ENCODE measurements at places on chromosomes 13 and 19. TPM values are rescaled to one million over a fixed set of nuclear protein-coding genes. Genes with fewer than 3 reads are reported as not detected.

The NCCRP1 gene
- total RNA-seq: 3.8 TPM

- H3K36me3 ChIP-seq: no peaks in the 10 kb centered on the region
- H3K4me1 ChIP-seq: peaks cover 5% of the 10 kb centered on the region
- no peak for DNase-seq
- peaks cover 12% of the 10 kb centered on the region for H3K27me3 ChIP-seq
- no peak overlapping the region for H3K4me3 ChIP-seq
These were observed 17.7 kb upstream of the CNFN start for GRCh38 chr19:42407816-42408175.

- no peak overlapping the region for H3K27ac ChIP-seq
- no peak overlapping the region for H3K4me3 ChIP-seq
- no peaks in the 10 kb centered on the region for H3K36me3 ChIP-seq
These were observed 122.9 kb upstream of the SPRY2 start for GRCh38 chr13:80463673-80464352.

The APOC4 gene
- total RNA-seq: not detected

The ADGRL1 gene
- total RNA-seq: 100 TPM

DNA sequence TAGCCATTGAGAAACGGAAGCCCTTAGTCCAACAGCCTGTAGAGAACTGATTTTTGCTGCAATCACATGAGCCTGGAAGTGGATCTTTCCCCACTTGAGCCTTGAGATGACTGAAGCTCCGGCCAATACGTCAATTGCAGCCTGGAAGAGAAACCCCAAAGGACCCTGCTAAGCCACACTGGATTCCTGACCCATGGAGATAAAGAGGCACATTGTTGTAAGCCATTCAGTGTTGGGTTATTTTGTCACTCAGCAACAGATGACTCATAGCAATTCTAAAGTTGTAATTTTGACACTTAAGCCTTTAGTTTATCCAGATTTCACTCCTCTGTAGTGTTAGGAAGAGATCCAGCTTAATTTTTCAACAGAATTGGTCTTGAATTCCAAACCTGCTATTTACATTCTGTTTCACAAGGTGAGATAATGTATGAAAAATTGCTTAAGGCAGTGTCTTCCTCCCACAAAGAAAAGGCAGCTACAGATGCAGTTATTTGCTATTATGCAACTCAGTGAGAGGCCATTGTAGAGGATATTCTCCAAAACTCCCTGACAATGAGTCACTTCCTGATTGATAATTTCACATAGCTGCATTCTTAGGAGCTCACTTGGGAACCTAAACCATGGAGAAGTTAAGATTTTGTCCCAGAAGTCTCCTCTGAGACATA is 59.4 kb upstream of the TSHZ3 start:
- H3K4me1 ChIP-seq: peaks cover 12% of the 10 kb centered on the region
- peak overlapping the region; percentile 87 for H3K27ac ChIP-seq

- H3K4me1 ChIP-seq: peaks cover 11% of the 10 kb centered on the region
- H3K27me3 ChIP-seq: no peaks in the 10 kb centered on the region
- no peak overlapping the region for H3K4me3 ChIP-seq
- no peak for DNase-seq
These were observed 114.3 kb downstream of the SIPA1L3 start for GRCh38 chr19:38021352-38021751.

DNA sequence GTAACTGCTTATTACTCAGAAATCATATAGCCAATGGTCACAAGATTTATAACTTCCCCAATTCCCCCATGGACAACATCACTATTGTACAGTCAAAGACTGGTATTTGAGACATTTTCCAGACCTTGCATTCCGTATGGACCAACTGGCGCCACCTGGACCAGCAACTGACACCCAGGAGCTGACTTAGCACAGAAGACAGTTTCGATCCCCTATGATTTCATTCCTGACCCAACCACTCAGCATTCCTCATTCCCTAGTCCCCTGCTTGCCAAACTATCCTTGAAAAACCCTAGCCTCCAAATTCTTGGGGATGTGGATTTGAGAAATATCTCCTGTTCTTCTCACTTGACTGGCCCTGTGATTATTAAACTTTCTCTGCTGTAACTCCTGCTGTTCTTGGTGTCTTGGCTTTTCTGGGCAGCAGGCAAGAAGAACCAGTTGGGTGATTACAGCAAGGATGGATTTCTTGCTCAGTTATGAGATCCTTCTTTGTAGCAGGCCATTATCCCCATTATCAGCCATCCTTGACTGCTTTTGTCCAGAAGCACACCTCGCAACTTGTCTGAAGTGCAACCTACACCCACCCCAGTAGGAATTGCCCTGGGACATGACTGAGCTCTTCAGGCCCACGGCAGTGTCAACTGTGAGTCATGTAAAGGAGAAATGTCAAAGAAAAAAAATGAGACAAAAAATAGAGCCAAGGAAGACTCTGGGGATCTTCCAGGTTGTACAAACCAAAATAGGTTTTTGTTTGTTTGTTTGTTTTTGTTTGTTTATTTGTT is 13.7 kb upstream of the MAP3K10 start:
- H3K27me3 ChIP-seq: no peaks in the 10 kb centered on the region
- no peak overlapping the region for H3K27ac ChIP-seq
- DNase-seq: no peak
- H3K36me3 ChIP-seq: no peaks in the 10 kb centered on the region
- no peak overlapping the region for H3K4me3 ChIP-seq
- H3K4me1 ChIP-seq: no peaks in the 10 kb centered on the region

GRCh38 chr19:31346184-31347059 is 2.8 kb downstream of the TSHZ3 start:
- no peak overlapping the region for H3K4me3 ChIP-seq
- no peak overlapping the region for H3K27ac ChIP-seq
- no peaks in the 10 kb centered on the region for H3K36me3 ChIP-seq
- DNase-seq: no peak
- H3K4me1 ChIP-seq: peaks cover 33% of the 10 kb centered on the region
- peaks cover 36% of the 10 kb centered on the region for H3K27me3 ChIP-seq

DNA sequence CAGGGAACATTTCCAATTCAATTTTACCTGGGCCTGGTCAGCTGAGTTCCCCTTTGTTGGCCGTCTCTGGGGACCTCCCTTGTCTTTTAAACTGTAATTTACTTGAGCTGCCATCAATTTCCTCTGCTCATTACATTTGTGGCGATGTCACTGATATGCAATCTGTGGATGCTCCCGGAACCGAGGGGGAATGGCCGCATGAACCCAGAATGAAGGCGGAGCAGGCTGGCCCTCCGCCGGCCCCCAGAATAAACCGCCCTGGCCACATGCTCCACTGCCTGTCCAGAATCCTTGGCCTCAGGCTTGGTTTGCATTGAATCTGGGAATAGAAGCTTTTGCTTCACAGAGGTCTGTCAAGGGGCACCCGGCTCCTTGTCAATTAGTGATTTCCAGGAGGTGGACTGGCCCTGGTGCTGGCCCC is 276.8 kb downstream of the TEX29 start:
- H3K27ac ChIP-seq: no peak overlapping the region
- H3K4me3 ChIP-seq: no peak overlapping the region
- H3K36me3 ChIP-seq: no peaks in the 10 kb centered on the region
- peaks cover 19% of the 10 kb centered on the region for H3K4me1 ChIP-seq

The RFPL4A gene
- total RNA-seq: not detected

GRCh38 chr19:46125447-46125846 is 959 bp upstream of the IGFL3 start:
- DNase-seq: no peak
- no peak overlapping the region for H3K27ac ChIP-seq
- no peaks in the 10 kb centered on the region for H3K27me3 ChIP-seq
- no peak overlapping the region for H3K4me3 ChIP-seq
- H3K4me1 ChIP-seq: 0 out of 2 replicates have a peak, but pooled peaks cover 3% of the 10 kb centered on the region
- no peaks in the 10 kb centered on the region for H3K36me3 ChIP-seq

DNA sequence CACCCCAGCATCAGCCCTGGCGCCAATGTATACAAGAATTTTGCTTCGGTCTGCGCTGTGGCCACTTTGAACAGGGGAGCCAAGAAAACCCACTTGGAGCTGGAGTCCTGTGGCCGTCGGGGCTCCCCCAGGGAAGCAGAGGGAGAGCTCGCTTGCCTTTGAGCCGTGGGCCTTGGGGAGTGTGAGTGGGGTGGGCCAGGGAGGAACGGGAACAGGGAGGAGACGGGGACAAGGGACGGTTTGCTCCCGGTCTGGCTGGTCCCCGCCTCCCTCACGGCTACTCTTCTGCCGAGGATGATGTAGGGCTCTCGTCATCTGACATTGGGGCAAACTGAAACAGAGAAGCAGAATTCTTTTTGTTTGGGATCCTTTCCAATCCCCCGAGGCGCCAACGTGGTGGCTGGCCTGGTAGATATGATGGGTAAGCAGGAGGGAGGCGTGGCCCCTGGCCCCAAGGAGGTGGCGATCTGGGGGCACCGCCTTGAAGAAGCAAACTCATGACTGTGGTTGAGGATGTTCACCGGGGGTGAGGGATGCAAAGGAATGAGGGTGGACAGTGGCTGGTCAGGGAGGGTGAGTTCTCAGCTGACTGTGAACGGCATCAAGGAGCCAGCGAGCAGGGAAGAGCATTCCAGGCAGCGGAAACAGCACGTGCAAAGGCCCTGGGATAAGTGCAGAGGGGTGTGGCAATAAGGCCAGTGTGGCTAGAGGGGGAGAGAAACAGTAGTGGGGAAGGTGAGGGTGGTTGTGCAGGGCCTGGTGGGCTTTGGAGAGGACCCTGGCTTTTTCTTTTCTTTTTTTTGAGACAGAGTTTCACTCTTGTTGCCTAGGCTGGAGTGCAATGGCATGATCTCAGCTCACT is 10.9 kb upstream of the SPC24 start:
- 0 out of 2 replicates have a peak, but pooled peaks cover 8% of the 10 kb centered on the region for H3K36me3 ChIP-seq
- no peaks in the 10 kb centered on the region for H3K4me1 ChIP-seq
- no peak for DNase-seq
- no peak overlapping the region for H3K4me3 ChIP-seq
- H3K27me3 ChIP-seq: no peaks in the 10 kb centered on the region
- no peak overlapping the region for H3K27ac ChIP-seq

GRCh38 chr13:99339736-99340397 is 32.7 kb upstream of the GPR183 start:
- H3K27ac ChIP-seq: no peak overlapping the region
- H3K36me3 ChIP-seq: peaks cover 14% of the 10 kb centered on the region
- no peaks in the 10 kb centered on the region for H3K27me3 ChIP-seq
- no peak overlapping the region for H3K4me3 ChIP-seq
- no peak for DNase-seq
- H3K4me1 ChIP-seq: peaks cover 7% of the 10 kb centered on the region

The ELSPBP1 gene
- not detected for total RNA-seq

The SOHLH2 gene
- 3.5 TPM for total RNA-seq

DNA sequence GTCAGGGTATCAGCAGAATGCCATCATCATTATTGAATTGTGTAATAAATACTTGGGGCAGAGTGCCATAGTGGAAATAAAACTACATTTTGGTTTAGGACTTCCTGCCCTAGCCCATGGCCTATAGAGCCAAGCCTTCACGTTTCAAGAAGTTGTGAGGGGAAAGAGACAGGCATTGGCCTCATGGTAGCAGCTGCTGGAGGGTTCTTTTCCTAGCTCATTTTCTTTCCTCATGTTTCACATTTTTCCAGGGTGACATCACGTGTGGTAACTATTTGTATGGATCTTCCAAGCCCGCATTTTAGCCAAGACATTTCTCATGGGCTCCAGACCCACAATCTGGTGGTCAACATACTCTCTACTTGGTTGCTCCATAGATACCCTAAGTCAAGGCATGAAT is 80.4 kb downstream of the LRCH1 start:
- no peak overlapping the region for H3K4me3 ChIP-seq
- no peak for DNase-seq
- H3K27me3 ChIP-seq: no peaks in the 10 kb centered on the region
- H3K36me3 ChIP-seq: no peaks in the 10 kb centered on the region

The SHC2 gene
- 4.6 TPM for total RNA-seq

- H3K4me3 ChIP-seq: no peak overlapping the region
- no peak overlapping the region for H3K27ac ChIP-seq
- H3K4me1 ChIP-seq: no peaks in the 10 kb centered on the region
- no peaks in the 10 kb centered on the region for H3K36me3 ChIP-seq
- no peaks in the 10 kb centered on the region for H3K27me3 ChIP-seq
These were observed 16.5 kb upstream of the CACTIN start for GRCh38 chr19:3642987-3643673.

The ZNF850 gene
- 41.1 TPM for total RNA-seq

DNA sequence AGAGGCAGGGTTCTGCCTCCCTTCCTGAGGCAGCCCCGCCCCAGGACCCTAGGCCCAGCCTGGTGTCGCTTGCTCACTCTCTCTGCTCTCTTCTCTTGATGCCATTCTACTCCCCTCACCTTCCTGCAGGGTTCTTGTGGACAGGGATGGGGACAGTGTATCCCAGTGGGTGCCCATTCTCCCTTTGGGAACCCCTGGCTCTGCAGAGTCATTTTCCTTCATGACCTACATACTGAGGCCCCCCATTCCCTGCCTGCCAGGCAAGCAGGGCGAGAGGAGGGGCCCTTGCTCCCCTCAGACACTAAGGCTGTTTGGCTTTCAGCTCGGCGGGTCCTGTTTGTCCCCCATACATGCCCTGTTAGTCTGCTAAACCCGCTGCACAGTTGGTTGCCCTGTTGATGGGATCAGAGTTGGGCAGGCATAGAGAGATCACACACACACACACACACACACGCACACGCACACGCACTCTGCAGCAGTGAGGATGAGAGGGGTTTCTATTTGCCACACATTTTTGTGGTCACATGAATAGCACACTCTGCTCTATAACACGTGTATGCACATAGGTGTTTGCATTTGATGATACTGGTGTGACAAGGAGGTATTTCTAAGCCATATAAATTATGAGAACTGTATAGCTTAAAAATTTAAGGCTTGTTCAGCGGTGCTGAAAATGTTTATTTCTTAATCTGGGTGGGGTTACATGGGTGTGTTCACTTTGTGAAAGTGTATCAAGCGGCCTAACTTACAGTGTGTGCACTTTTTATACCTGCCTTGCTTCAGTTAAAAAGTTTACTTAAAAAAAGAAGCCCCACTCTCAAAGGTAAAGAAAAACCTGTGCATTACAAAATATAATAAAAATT is 20.3 kb downstream of the NFIX start:
- peak; percentile 75 for DNase-seq
- H3K4me1 ChIP-seq: peaks cover 87% of the 10 kb centered on the region
- peaks cover 98% of the 10 kb centered on the region for H3K27me3 ChIP-seq
- H3K27ac ChIP-seq: no peak overlapping the region
- no peaks in the 10 kb centered on the region for H3K36me3 ChIP-seq
- H3K4me3 ChIP-seq: no peak overlapping the region
